ENCODE measurements at places on chromosomes 16 and 17.
A peak's percentile ranks its signal among the peaks of the same experiment; 100 is the strongest.

GRCh38 chr17:76174037-76174436 is 33.0 kb upstream of the FOXJ1 start:
- DNase-seq = peak; percentile 30

DNA sequence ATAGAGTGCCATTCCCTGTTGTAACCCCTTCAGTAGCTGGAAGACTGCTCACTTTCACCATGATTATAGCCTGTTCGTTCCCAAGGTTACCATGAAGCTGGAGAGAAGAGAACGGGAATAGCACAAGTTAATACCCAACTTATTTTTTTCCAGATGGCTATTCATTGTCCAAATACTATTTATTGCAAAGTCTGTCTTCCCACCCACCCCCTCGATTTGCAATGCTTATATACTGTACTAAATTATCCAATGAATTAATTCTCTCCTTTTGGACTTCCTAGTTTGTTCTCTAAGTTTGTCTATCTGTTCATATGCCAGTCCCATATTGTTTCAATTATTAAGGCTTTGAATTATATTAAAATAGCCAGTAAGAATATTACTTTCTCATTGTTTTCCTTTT is 231.0 kb downstream of the RAB11FIP4 start:
- DNase-seq = no peak

GRCh38 chr17:76841776-76842405 is 26.3 kb upstream of the MGAT5B start:
- DNase-seq = peak; percentile 77

- no peak for DNase-seq
Observed at GRCh38 chr17:17063546-17064122, 21.4 kb downstream of the MPRIP start.

GRCh38 chr16:4689091-4689671 is 4.2 kb upstream of the NUDT16L1 start:
- peak; percentile 38 for DNase-seq

DNA sequence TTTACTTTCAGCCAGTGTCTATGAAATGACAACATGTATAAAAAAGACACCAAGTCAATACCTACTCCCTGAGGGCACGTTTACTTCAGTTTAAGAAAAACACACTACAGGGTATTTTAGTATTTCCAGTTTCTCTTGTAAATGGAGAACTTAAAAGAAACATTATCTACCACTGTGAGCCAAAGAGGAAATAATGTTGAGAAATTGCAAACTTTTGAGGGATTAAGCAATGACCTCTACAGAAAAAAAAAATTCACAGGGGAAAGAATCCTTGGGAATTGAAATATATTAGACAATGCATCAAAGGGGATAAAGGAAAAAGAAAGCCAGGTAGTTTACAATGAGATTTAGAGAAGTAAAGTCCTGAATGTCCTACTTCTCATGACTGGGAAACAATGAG is 126.0 kb downstream of the KCNJ2 start:
- DNase-seq = no peak

DNA sequence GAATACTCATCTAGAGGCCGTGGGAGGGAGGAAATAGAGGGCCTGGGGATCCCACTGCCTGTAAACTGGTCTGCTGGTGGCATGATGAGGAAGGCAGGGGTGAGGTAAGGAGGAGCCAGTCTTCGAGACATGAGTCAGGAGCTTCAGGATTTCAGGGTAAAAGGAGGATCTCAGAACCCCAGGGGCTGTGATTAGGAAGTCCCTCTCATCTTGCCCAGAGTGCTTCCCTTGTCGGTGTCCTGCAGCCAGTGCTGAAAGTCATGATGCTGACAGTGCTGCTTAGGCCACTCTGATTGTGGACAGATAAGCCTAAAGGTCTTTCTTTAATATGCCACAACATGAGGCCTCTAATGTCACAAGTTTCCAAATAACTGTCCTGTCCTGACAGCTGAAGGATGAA is 29.6 kb downstream of the COG4 start:
- DNase-seq = no peak

DNA sequence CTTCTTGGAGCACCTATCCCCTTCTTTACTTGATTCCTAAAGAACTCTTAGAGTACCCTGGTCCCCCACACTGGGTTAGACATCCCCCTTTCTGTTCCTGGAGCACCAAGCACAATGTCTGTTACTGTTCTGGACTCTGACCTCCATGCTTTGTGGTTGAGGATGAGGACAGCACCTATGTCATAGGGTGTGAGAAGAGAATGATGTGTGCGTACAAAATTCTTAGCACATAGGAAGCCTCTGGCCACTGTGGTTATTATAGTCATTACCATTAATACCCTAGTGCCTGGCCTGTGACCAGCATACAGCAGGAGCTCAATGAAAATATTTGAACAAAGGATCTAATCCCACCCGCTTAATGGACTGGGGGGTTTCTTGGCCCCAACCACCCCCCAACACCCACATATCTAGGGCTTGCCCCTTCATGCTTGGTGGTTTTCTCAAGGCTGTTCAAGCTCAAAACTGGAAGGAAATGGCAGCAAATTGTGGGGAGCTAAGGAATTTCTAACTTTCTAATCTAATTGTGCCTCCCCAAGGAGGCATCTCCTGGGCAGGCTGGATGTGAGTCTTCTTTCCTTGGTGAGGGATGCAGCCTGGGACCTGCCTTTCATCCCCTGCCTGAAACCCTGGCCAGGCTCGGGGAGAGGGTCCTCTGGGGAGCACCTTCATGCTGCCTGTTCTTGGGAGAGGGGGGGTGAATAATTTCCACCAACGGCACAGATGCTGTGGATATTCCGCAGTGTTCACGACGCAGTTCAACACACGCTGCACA is 1.5 kb upstream of the CMIP start:
- no peak for DNase-seq

GRCh38 chr17:63171428-63172393 is 205.7 kb downstream of the TANC2 start:
- DNase-seq = no peak

DNA sequence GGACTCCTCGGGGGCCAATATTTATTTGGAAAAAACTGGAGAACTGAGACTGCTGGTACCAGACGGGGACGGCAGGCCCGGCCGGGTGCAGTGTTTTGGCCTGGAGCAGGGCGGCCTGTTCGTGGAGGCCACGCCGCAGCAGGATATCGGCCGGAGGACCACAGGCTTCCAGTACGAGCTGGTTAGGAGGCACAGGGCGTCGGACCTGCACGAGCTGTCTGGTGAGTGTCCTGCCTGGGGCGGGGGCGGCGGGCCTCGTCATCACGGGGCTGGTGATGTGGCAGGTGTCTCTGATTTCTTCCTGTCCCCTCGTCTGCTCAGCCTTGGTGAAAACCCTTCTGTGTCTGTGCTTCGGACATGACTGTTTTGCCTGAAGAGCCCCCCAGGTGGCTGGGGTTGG is 5.7 kb downstream of the METRNL start:
- DNase-seq = peak; percentile 75

DNA sequence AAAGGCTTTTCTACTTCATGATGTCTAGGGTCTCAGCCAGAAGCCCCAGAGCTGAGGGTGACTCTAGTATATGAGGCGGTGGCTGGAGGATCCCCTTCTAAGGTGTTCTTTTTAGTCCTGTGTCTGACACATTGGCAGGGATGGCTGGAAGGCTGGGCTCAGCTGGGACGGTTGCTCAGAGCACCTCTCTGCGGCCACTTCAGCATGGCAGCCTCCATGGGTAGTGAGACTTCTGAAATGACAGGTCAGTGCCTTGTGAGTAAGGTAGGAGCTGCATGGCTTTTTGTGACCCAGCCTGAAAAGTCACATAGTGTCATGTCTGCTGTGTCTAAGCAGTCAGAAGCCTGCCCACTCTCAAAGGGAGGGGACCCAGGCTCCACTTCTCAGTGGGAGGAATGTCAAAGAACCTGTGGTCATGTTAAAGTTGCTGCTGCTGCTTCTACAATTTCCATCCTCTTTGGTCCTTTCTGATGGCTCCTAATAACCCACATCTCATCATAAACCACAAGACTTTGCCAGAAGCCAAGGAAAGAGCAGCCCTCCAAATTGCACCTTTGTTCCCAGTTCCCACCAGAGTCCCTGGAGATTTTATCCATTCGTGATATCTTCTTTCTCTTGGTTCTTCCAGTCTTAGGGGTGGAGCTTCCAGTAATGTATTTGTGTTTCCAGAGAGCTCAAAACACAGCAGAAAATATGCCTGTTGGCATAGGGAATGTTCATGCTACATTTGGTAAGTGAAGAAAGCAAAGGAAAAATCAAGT is 15.4 kb upstream of the KCNG4 start:
- DNase-seq = no peak

DNA sequence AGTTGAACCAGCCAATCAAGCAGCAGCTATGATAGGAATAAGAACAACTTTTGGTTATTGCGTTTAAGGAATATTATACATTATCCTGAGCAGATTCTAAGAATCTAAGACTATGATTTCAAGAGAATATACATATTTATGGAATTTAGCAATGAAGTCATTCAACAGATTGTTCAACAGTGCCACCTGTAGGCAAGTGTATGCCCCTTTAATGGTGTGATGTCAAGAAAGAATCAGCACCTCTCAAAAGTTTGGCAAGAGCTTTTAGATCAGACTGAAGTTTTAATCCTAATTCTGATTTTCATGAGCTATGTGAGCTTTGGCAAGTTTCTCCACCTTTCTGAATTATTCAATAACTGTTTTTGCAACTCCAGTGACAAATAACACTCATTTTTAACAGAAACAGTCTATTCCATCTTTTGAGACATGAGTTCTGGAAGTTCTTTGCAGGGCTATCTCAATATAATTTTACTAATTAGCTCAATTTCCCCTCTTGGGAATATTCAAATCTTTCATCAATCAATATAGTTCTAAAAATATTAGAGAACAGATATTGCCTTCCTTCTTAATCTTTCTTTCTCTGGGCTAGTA is 474.3 kb upstream of the TOM1L1 start:
- DNase-seq = no peak

- DNase-seq = no peak
Observed at GRCh38 chr16:79165506-79165905, 435.0 kb downstream of the MAF start.

- no peak for DNase-seq
Observed at GRCh38 chr17:81046132-81046769, 11.3 kb downstream of the BAIAP2 start.

GRCh38 chr16:79283578-79283977 is 317.0 kb downstream of the MAF start:
- DNase-seq = no peak

GRCh38 chr17:49618028-49618611 is 42.4 kb downstream of the NXPH3 start:
- DNase-seq = no peak

GRCh38 chr16:70267516-70267915 is 15.8 kb upstream of the EXOSC6 start:
- peak; percentile 64 for DNase-seq

- no peak for DNase-seq
Observed at GRCh38 chr17:69723741-69724140, 309.2 kb downstream of the MAP2K6 start.

- no peak for DNase-seq
Observed at GRCh38 chr17:82400830-82401229, 17.3 kb upstream of the HEXD start.

DNA sequence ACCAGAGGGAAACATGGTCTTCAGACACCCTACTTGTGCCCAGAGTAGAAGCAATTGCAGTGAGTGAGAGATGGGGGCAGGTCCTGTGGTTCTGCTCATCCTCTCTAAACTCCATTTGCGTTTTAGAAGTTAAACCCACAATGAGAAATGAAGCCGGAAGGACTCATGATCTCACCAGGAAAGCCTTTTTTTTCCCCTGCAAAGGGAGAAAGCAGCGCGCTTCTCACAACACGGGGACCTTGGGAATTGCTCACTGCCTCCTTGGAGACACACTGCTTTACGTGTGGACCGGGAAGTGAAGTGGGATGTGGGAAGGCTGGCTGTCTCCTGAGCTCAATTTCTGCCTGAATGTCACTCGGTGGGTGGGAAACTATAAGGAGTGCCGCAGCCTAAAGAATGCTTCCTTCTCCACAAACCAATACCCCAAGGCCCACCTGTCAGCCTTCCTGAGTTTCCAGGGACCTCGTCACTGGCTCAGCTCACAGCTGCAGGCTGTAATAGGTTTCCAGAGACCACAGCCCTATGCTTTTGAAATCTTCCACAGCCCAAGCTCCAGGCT is 365.4 kb downstream of the XYLT1 start:
- DNase-seq = no peak

GRCh38 chr16:57479976-57480753 is 6.1 kb downstream of the DOK4 start:
- peak; percentile 94 for DNase-seq

DNA sequence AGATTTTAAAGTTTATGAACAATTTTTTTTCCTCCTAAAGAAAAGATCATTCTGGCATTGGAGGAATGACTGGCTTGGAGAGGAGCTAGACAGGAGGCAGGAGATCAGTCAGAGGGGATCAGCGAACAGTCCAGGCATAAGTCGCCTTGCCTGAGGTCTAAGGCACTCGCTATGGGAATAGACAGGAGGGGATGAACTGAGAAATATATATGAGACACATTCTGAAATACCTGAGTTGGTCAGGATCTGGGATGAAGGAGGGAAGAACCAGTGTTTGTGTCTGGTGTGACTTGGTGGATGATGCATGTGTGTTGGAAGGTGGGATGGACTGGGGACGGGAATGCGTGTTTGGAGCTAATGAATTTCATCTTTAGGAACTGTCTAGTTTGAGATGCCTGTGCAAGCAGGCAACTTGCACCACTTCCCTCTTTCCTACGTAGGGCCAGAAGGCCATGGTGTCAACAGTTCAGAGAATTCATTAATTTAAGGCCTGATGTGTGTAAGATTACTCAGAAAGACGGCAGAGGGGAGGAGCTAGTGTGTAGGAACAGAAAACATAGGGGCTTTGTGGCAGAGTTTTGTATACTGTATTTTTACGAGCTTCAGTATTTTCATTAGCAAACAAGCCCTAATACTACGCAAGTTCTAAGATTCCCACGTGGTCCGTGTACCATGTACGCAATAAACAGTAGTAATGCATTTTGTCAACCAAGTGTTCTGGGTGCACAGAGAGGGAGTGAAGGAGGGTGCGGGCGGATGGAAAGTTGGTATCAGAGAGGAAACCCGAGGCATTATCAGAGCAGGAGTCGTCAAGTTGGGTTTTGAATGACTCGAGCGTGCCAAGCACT is 825 bp downstream of the HEATR6 start:
- no peak for DNase-seq

DNA sequence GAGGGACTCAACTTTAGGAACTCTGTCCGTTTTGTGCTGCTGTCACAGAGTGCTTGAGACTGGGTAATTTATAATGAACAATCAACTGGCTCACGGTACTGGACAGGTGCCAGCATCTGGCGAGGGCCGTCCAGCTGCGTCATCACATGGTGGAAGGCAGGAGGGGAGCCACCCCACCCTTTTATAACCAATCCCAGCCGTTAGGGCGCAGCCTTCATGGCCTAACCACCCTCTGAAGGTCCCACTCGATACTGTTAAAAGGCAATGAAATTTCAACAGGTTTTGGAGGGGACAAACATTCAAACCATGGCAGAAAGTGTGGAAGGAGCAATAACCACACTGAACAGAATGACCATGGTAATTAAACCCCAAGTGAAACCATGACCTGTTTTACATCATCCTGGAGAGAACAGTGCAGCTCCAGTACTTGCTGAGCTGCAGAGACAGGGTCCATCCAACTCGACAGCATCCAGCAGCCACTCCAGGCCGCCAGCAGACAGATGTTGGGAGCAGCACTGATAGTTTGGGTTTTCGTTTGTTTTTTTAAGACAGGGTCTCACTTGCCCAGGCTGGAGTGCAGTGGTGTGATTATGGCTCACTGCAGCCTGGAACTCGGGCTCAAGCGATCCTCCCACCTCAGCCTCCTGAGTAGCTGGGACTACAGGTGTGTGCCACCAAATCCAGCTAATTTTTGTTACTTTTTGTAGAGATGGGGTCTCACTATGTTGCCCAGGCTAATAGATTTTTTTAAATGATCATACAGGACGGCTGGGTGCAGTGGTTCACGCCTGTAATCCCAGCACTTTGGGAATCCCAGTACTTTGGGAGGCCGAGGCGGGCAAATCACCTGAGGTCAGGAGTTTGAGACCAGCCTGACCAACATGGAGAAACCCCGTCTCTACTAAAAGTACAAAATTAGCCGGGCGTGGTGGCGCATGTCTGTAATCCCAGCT is 11.0 kb downstream of the CHMP6 start:
- peak; percentile 51 for DNase-seq

Measured in islet precursor cell (in vitro differentiated cells).